ENCODE measurements at places on chromosomes 6 and 20.
A peak's percentile ranks its signal among the peaks of the same experiment; 100 is the strongest.

GRCh38 chr6:5761370-5761769 lies 245.4 kb downstream of the NRN1 start:
- DNase-seq = no peak

DNA sequence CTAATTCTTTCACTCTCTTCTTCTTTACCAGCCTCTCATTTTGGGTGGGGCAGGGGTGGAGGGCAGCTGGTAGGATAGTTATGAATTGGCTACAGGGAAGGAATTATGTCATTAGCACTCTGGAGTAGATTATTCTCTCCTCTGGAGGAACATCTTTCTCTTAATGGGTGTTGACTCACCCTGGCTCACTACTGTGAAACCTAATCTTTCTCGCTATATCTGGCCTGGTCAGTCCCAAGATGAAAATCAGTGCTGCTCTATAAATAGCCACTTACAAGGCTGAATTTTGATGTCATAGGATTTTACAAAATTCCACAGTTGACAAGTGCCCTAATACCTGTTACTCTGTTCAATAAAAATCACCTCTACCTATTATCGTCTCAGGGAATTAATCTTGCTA lies 151.3 kb downstream of the COL9A1 start:
- DNase-seq = no peak

DNA sequence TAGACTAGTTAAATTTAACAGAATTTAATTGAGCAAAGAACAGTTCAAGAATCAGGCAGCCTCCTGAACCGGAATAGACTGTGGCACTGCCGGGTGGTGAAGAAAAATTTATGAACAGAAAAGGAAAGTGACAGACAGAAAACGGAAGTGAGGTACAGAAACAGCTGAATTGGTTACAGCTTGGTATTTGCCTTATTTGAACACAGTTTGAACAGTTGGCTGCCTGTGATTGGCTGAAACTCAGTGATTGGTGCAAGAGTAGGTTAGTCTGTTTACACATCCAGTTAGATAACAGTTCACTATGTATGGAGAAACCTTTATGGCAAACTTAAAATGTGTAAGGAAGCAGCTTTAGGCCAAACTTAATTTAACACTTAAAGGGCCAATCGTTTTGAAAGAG lies 116.0 kb upstream of the CITED2 start:
- peak; percentile 22 for DNase-seq

DNA sequence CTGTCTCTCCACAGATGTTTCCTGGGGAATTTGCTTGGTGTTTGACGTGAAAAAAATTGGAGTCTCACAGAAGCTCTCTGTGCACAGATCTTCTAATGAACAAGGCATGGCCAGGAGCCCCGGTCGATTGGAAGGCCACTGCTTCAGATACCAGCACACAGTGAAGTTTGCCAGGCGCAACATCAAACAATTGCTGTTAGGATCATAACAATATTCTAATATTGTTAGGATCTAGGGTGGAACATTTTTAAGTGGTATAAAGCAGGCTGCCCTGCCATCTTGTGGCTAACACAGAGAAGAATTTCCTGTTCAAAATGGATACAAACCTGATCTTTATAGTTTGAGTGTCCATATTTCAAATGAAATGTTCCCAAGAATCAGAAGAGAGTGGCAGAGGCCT lies 64.1 kb downstream of the C6orf118 start:
- DNase-seq = peak; percentile 17

All from RPMI7951 (cell line).